Suppressor macrophage treated with lipopolysaccharide for 4 hours (primary cell): ENCODE measurements at places on chromosomes 4 and X.

DNA sequence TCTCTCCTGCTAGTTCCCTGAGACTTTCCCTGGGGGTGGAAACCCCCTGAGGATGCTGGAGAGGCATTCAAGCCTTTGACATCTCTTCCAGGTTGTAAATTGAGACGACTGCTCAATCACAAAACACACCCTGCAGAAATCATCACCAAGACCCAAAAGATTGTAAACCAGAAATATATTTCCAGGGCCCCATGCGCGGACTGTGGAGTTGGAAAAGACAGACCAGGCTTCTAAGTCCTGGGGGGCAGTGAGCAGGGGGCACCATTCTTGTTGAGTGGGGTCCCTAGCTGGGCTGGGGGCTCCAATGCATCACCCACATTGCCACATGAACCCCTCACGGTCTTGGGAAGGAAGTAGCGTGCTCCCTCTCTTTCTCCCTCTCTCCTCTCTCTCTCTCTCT, 87.9 kb upstream of the C4orf50 start:
- no peak for DNase-seq

DNA sequence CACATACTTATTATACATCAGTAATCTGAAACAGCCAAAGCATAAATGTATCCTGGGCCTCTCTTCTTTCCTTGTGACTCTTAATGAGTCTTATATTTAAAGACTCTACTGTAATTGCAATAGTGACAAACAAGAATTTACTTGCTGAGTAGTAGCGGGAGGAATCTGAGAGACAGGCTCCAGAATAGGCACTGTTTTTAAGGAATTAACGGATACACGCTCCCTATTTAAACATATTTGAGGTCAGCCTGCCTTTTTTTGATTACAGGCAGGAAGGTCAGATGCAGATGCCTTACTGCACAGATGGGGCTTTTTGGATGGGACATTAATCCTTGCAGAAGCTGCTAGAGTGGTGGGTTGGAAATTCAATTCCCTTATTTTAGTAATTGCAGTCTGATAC, 196.3 kb upstream of the ANXA3 start:
- no peak for DNase-seq

GRCh38 chrX:45799576-45799975, 598.9 kb upstream of the DIPK2B start:
- no peak for DNase-seq

DNA sequence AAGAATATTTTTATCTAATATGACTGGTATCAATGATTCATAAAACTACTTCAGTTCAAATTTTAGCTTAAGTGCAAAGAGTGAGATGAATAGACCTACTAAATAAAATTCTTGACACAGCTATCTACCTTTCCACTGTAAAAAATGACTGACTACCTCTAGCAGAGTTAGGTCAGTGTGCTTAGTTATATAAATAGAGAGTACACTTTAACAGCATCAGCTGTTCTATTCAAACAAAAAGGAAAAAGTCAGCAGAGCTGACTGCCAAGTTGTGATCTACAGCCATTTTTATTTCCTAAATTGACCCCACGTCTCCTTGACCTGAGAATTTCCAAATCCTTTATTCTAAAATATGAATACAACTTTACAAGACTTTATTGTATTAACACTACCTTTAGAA, 262.4 kb downstream of the CAMK2D start:
- DNase-seq, result no peak
